ENCODE measurements at places on chromosomes 16 and 17.

DNA sequence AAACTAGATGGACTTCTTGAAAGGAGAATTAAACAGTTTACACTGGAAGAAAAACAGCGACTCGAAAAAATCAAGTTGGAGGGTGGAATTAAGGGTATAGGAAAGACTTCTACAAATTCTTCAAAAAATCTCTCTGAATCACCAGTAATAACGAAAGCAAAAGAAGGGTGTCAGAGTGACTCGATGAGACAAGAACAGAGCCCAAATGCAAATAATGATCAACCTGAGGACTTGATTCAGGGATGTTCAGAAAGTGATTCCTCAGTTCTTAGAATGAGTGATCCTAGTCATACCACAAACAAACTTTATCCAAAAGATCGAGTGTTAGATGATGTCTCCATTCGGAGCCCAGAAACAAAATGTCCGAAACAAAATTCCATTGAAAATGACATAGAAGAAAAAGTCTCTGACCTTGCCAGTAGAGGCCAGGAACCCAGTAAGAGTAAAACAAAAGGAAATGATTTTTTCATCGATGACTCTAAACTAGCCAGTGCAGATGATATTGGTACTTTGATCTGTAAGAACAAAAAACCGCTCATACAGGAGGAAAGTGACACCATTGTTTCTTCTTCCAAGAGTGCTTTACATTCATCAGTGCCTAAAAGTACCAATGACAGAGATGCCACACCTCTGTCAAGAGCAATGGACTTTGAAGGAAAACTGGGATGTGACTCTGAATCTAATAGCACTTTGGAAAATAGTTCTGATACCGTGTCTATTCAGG, 85.0 kb downstream of the C17orf58 start:
- DNase-seq = no peak

DNA sequence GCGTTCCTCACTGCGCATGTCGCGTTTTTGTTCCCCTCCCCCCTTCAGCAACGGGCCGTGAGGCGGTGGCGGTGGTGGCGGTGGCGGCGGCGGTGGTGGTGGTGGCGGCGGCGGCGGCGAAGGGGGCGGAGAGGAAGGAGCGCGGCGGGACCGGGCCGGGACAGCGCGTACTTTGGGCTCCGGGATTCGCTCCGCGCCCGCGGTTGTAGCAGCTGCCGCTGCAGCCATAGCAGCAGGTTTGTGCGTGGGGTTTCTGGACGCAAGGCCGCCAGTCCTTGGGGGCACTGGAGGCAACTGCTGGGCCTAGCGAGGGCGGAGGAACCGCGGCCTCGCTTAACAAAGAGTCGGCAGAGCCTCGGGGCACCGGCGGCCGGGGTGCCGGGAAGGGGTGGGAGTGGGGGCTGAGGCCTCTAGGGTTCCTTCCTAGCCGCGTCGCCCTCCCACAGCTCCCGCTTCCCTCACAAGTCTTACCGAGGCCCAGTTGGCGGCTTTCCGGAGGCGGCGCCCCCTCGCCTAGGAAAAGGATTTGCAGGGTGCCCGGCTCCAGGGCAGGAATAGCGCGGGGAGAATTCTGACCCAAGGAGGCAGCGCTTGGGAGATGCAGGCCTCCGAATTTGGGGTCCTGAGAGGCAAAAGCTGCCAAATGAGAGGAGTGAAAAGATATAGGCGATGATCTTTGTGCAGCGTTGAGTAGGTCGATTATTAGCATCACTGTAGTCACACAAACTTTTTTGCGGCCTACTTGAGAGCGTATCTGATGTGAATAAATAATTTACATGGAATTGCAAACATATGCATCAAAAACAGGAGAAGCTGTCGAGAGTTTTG, at the start of gene DDX42:
Gene DDX42, plus strand, starts transcription at position 30 of the 828 bp plus-strand sequence. CDS start 12,880 bp downstream, outside the sequence.
- DNase-seq = no peak

DNA sequence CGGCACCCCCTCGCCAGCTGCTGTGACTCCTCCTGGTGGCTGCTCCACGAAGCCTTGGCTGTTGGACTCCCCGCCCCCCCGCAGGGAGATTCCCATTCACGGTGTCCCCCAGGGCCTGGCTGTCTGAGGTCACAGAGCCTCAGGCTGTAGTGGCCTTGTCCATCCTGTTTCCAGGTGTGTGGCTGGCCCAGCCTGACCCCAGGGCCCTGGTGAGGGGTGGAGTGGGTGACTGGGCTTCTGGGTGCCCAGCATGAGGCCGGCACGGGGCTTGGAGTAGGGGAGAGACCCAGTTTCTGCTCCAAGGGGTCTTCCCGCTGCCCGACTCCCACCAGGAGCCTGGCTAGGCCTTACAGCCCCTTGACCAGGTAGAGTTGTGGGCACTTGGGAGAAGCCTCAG, 10.4 kb downstream of the PRSS27 start:
- DNase-seq = no peak

DNA sequence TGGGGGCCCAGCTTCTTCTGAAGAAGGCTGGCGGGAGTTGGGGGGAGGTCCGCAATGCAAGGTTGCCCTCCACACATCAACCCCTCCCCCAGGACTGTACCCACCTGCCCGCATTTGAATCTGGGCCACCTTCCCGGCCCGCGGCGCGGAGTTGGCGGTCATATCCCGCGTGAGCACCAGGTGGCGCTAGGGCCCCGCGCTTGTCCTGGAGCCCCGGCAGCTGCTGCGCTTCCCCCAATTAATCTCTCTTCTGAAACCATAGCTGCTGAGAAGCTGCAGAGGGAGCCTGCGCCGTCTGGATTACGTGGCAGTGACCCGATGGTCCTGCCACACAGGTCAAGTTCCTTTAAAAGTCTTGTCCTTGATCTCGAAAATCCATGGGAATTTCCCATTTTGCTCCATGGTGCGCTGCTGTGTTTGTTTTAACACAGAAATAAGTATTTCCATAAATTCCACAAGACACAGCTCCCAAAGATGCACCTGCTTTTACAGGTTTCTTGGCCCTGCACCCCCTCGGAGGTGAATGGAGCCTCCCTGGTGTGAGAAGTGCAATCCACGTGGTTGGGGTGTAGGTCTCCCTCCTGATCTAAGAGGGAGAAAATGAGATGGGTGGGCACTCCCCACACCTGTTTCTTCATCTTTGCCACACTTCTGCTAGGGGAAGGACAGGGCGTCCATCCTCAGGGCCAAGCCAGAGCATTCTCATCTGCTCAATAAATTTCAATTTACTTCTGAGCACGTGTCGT, 22.1 kb downstream of the COX4I1 start:
- no peak for DNase-seq

DNA sequence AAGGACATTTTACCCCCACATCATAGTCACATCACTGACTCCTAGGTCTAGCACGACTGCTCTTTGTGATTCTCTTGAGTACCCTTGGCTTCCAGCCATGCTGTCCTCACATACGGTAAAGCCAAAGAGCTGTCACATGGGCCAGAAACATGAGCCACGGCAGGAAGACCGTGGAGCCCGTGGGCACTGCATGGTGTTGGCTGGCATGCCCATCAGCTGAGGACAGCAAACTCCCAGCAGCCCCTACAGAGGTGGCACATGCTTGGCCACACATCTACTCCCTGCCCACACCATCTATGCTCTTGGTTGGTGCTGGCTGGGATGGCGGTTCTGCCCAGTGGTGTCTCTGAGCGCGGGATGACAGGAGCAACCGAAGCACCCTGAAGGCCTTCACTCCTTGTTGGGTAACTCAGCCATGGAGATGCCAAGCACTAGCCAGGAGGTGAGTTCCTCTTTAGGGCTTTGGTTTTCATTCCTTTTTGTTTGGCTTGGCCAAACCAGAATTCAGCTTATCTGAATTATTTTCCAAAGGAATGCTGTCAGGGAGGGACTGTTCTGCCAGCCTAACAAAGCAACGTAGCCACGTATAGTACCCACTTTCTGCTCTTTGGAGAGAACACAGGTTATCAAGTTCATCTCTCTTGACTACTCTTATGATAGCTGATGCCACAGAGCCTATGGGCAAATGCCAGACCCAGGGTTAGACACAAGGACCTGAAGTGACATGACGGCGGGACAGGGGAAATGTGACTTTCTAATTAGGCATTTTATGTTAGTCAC, 10.0 kb downstream of the TNFAIP1 start:
- DNase-seq = no peak

GRCh38 chr17:53807286-53807685, 15.4 kb upstream of the KIF2B start:
- DNase-seq = no peak

- DNase-seq = no peak
Measured at GRCh38 chr17:35879773-35880654, at the start of gene CCL5. CCL5 (minus strand) TSS chr17:35880360.

DNA sequence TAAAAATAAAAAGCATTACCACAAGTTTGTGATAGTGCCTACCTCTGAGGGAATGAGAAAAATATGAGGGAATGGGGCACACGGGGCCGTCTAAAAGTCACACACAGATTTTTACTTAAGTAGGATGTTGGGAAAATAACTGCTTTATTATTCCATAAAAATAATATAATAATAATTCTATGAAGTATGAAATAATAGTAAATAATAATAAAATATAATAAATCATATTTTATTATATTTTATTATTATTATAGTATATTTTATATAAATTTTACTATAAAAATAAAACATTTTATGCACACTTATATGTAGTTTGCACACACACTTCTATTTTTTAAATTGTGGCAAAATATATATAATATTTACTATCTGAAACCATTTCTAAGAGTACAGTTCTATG, 92.3 kb downstream of the BMERB1 start:
- no peak for DNase-seq

- DNase-seq = no peak
Measured at GRCh38 chr16:24516900-24517669, 22.3 kb upstream of the RBBP6 start.

- DNase-seq = no peak
Measured at GRCh38 chr17:75631353-75631752, 1.9 kb upstream of the SMIM5 start.

DNA sequence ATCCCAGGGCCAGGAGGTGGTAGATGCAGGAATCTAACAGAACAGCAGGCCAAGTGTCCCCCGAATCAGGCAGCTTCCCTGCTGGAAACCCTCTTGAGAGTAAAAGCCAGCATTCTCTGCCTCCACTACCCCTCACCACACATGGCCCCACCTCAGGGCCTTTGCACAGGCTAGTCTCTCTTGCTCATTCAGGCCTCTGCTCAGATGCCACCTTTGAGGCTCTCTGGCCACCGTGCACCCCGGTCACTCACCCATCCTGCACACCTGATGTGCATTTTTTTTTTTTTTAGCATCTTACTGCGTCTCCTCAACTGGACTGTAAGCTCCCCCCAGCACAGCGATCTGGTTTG, 34.5 kb upstream of the GSE1 start:
- DNase-seq = no peak

GRCh38 chr17:2453866-2454265, 53.0 kb upstream of the MNT start:
- no peak for DNase-seq

DNA sequence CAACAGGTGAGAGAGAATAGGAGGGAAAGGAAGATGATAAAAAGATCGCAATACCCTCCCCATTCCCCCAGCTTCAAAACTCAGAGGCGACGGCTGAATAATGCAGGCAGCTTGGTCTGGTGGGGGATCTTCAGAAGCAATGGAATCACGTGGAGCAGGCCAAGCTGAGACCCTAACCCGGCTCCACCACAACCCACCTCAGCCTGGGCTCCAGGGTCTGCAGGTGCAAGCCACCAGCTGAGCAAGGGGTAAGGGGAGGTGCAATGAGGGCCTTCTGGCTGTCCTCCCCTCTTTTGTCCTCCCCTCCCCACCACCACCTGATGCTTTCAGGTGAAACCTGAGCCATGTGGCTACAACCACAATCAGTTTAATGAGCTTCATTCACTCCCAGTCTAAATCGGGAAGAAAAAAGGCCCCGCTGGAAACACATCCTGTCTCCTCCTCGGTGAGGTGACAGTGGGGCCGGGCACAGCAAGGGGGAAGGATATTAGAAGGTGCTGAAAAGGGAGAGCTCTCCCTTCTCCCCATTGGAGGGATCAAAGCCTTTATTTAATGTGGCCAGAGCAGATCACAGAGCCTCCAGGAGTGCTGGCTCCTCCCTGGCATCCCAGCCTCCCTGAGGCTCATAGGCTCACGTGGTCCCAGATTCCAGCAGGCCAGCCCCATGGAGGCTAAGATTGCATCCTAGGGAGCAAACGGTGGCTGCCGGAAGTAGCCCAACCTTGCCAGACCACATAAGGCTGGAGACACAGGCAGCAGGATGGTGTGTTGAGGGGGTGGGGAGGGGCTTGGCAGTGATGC, 261.0 kb downstream of the SOX9 start:
- DNase-seq = no peak

GRCh38 chr16:31134625-31135534, 647 bp downstream of the PRSS8 start:
- DNase-seq = no peak

DNA sequence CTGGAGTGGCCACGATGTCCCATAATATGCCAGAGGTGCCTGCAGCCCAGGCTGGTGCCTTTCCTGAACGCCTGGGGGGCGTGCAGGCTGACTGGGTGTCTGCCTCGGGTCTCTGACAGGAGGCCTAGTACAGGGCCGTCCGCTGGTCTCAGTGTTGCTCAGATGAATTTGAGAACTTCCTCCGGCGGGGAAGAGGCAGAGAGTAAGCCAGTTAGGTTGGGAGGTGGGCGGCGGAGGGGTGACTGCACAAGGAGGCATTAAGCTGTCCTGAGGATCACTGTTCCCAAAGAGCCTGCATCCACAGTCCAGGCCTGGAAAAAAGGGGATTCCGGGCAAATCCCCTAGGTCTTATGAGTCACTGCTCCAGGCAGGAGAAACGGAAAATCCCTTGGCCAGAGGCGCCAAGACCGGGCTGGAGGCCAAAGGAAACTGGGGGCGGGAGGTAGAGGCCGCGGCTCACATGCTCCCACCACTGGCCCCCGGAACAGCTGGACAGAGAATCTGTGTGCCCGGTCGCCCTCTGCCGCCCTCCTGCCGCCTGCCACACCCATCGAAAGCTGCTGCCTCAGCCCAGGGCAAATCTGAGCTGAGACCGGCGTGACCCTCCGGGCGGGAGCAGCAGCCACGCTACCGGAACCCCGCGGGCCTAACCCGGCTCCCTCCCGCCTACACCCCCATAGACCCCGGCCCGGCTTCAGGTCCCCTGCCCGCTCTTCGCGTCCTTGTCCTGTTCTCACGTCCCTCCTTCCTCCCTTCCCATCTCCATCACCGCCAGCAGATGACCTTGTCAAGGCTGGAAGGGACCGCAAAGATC, 1.2 kb downstream of the TRIM47 start:
- no peak for DNase-seq

GRCh38 chr17:79811011-79811867, 14.4 kb upstream of the CBX8 start:
- no peak for DNase-seq

GRCh38 chr16:23642246-23642774, 1.0 kb downstream of the DCTN5 start:
- no peak for DNase-seq

GRCh38 chr17:1216217-1217088, 36.7 kb upstream of the ABR start:
- no peak for DNase-seq

DNA sequence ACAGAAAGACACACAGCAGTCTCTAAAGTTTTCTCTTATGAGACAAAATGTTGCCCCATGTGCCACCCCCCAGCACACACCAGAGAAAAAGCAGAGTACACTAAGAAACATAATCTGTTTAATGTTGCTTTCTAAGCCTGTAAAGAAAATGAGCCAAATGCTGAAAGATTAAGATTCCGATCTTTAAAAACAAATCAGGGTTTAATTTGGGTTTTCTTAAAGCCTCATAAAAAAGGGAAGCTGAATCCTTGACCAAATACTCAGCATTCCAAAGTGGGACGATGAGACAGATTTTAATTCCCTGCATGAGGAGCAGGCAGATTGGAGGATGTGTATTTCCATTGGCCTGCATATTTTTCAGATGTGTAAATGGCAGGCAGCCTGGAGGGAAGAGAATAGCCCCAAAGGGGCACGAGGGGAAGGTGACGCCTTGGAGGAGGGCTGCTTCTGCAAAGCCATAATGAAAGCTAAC, 118.4 kb downstream of the COPRS start:
- DNase-seq = no peak

All from cortex of kidney (tissue), 1 donor.